ENCODE measurements at places on chromosomes 2 and 18. TPM values are rescaled to one million over a fixed set of nuclear protein-coding genes. Genes with fewer than 3 reads are reported as not detected.

DNA sequence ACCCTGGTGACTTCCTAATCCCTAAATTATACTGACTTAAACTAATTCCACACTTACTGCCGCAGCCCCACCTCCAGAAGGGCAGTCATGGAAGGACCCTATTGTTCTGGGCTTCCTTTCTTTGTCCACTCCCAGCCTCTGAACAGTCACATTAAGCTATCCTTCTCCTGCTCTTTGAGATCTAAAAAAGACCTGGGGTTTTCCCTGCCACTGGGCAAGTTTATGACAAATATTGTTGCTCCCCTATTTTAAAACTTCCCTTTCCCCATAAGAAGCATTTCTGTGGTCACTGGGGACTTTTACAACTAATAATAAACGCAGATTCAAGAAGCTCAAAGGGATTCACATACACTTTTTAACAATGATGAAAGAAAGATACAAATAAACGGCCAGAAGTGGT is 47.2 kb upstream of the XPO1 start:
- no peak overlapping the region for H3K4me3 ChIP-seq
- no peaks in the 10 kb centered on the region for H3K4me1 ChIP-seq
- H3K27ac ChIP-seq: no peak overlapping the region
- H3K27me3 ChIP-seq: no peaks in the 10 kb centered on the region
- DNase-seq: no peak

C1GALT1C1L gene
- 0.42 TPM for total RNA-seq

- DNase-seq: no peak
- no peak overlapping the region for H3K4me3 ChIP-seq
- no peak overlapping the region for H3K27ac ChIP-seq
- H3K36me3 ChIP-seq: no peaks in the 10 kb centered on the region
- peaks cover 23% of the 10 kb centered on the region for H3K4me1 ChIP-seq
Observed at GRCh38 chr2:208360259-208361076, 46.1 kb upstream of the PTH2R start.

GRCh38 chr18:47407736-47408135 is 156.3 kb upstream of the SKOR2 start:
- no peak for DNase-seq
- no peak overlapping the region for H3K4me3 ChIP-seq

GRCh38 chr2:72883356-72883962 is 3.7 kb upstream of the SPR start:
- H3K36me3 ChIP-seq: no peaks in the 10 kb centered on the region
- H3K4me3 ChIP-seq: no peak overlapping the region
- no peak overlapping the region for H3K27ac ChIP-seq

DNA sequence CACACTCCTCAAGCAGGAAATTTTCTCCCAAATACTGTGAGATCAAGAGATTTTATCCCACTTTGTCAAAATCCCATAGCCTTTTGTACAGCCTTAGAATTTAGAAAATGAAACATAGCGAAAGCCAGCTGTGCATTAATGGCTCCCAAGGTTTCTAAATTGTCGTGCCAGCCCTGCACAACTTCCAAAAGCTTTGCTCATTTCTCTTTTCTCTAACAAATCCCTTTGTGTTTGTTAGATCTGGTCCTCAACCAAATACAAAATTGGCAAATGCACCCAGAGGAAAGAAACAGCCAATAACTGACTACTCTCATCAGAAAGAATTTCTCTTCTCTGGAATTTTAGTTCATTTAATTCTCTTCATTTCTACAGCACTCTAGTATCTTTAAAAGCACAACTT is 361.1 kb downstream of the INSIG2 start:
- no peak overlapping the region for H3K27ac ChIP-seq
- no peak for DNase-seq
- no peaks in the 10 kb centered on the region for H3K4me1 ChIP-seq

IL36G gene
- not detected for total RNA-seq

GRCh38 chr2:124308319-124309062 is 283.4 kb downstream of the CNTNAP5 start:
- no peak overlapping the region for H3K4me3 ChIP-seq
- H3K36me3 ChIP-seq: no peaks in the 10 kb centered on the region
- no peak overlapping the region for H3K27ac ChIP-seq
- H3K4me1 ChIP-seq: no peaks in the 10 kb centered on the region
- DNase-seq: no peak

VWC2L gene
- total RNA-seq: not detected

DNA sequence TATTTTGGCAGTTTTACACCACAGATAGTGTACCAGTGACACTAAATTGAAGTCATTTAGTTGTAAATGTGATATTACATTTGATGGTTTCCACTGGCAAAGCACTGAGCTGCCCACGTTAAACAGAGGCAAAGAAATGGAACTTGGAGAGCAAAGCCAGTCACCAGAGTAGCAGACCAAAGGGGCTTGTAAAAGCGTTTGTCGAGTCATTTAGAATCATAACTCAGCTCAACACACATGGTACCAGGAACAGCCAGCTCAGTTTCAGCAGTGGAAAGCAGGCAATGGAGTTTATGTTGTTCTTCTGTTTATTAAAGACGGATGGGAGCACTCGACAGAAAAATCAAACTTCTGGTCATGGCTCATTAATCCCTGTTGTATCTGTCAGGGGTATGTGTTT is 91.2 kb downstream of the POU3F3 start:
- H3K27ac ChIP-seq: no peak overlapping the region
- H3K4me3 ChIP-seq: no peak overlapping the region
- H3K27me3 ChIP-seq: no peaks in the 10 kb centered on the region
- DNase-seq: no peak
- no peaks in the 10 kb centered on the region for H3K4me1 ChIP-seq

THSD7B gene
- total RNA-seq: 11.8 TPM

GRCh38 chr2:190205657-190206056 is 114.0 kb downstream of the HIBCH start:
- H3K27me3 ChIP-seq: no peaks in the 10 kb centered on the region
- no peak overlapping the region for H3K27ac ChIP-seq
- H3K4me3 ChIP-seq: no peak overlapping the region
- DNase-seq: no peak
- peaks cover 5% of the 10 kb centered on the region for H3K4me1 ChIP-seq

DNA sequence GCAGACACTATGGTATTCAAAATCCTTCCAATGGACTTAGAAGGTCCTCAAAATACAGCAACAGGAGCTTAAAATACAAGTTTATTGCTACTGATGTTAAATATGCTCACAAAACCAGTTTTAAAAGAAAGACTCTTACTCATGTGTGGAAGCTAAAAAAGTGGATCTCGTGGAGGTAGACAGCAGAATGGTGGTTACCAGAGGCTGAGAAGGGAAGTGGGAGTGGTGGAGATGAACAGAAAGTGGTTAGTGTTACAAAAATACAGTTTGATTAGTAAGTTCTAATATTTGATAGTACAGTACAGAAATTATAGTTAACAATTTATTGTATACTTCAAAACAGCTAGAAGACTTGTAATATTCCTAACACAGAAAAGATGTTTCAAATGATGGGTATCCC is 12.1 kb downstream of the ADAM17 start:
- no peak overlapping the region for H3K4me3 ChIP-seq
- H3K27ac ChIP-seq: no peak overlapping the region
- no peak for DNase-seq
- no peaks in the 10 kb centered on the region for H3K36me3 ChIP-seq
- peaks cover 36% of the 10 kb centered on the region for H3K4me1 ChIP-seq
- H3K27me3 ChIP-seq: no peaks in the 10 kb centered on the region

- peaks cover 10% of the 10 kb centered on the region for H3K36me3 ChIP-seq
- H3K4me1 ChIP-seq: peaks cover 20% of the 10 kb centered on the region
- H3K4me3 ChIP-seq: no peak overlapping the region
- H3K27me3 ChIP-seq: no peaks in the 10 kb centered on the region
- no peak overlapping the region for H3K27ac ChIP-seq
Observed at GRCh38 chr2:160292225-160292624, 92.2 kb upstream of the ITGB6 start.

PRADC1 gene
- 23.0 TPM for total RNA-seq

HOXD4 gene
- 17.1 TPM for total RNA-seq

TRIM54 gene
- total RNA-seq: 0.78 TPM

SLC38A11 gene
- 1.5 TPM for total RNA-seq

DNA sequence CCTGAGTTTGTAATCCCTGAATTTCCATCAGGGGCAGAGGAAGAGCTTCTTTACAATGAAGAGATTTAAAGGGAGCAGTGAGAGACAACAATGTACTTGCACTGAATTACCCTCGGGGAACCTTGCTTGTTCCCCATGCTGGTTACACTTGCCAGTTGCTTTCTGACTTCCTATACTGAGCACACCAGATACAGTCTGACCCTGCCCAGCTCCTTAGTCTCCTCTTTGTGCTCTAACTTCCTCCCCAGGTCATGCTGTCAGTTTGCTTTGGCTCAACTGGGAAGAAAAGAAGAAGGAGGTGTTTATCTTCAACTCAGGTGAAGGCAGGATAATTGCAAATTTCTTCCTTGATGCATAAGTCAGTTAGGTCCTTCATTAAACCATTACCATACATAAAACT is 658.4 kb downstream of the NYAP2 start:
- no peaks in the 10 kb centered on the region for H3K27me3 ChIP-seq
- H3K4me1 ChIP-seq: no peaks in the 10 kb centered on the region
- no peak overlapping the region for H3K27ac ChIP-seq
- no peak overlapping the region for H3K4me3 ChIP-seq
- DNase-seq: no peak
- no peaks in the 10 kb centered on the region for H3K36me3 ChIP-seq

PROC gene
- not detected for total RNA-seq

DNA sequence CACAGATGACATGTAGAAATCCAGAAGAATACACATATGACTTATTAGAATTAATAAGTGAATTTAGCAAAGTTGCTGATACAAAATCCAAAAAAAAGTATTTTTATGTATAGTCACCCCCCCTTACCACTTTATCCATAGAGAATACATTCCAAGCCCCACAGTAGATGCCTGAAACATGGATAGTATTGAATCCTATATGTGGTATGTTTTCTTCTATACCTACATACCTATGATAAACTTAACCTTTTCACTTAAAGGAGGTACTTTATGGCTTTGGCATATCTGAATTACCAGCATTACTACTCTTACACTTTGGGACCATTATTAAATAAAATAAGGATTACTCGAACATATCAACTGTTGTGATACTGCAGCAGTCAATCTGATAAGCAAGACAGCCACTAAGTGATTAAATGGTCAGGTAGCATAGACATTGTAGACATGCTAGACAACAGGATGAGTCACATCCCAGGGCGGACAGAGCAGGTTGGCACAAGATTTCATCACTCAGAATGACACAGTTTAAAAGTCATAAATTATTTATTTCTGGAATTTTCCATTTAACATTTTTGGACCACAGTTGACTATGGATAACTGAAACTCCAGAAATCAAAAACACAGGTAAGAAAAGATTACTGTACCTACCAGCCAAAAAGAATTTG is 208.2 kb upstream of the CHAC2 start:
- no peaks in the 10 kb centered on the region for H3K4me1 ChIP-seq
- no peaks in the 10 kb centered on the region for H3K36me3 ChIP-seq
- no peak overlapping the region for H3K27ac ChIP-seq
- DNase-seq: no peak

MARCO gene
- 12.4 TPM for total RNA-seq

DNA sequence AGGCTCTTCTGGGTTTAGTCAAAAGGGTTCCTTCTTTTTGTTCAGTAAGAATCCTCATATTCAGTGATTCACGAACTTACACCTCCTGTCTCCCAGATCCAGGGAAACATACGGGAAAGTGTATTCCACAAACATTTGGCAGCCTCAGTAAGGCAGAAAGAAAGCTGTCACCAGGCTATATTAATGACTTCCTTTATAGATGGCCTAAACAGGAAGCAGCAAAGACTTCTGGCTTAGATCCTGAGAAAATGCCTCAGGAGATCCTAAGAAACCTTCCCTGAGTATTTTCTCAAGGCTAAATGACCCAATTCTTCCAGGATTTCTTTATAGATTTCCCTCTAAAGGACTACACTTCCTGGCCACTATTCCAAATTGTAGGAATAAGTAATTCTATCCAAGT is 1995.5 kb upstream of the CELF4 start:
- no peaks in the 10 kb centered on the region for H3K4me1 ChIP-seq
- no peak for DNase-seq
- H3K36me3 ChIP-seq: no peaks in the 10 kb centered on the region
- H3K27me3 ChIP-seq: no peaks in the 10 kb centered on the region
- H3K4me3 ChIP-seq: no peak overlapping the region

DNA sequence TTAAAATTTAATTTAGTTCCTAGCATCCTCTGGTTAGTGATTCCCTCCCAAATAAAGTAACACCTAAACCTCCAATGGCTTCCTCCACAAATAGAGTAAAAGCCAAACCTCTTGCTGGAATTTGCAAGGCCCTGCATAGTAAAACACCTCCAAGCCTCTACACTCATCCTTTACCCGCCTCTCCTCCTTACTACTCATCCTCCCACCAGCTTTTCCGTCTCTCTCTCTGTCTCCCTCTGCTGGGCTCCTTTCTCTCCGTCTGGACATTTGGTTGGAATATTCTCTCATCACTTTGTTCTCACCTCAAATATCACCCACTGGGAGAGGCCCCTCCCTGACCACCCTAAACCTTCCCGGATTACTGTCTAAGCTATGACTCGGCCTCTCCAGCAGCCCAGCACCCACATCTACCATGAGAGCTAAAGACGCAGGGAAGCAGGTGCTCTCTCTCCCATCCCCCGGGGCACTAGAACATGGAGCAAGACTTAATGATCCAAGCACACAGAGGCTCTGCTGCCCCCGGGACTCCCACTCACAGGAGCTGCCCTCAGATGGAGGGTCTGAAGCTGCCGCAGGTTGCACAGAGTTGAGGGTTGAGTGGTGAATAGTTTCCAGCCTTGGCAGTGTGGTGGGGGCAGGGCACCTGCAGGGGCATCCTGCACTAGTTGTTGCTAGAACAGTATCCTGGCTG is 167.2 kb downstream of the FBXO15 start:
- no peaks in the 10 kb centered on the region for H3K36me3 ChIP-seq
- DNase-seq: no peak
- H3K4me3 ChIP-seq: no peak overlapping the region

GRCh38 chr2:124320051-124320688 is 295.1 kb downstream of the CNTNAP5 start:
- no peaks in the 10 kb centered on the region for H3K36me3 ChIP-seq
- H3K4me3 ChIP-seq: no peak overlapping the region
- H3K27me3 ChIP-seq: no peaks in the 10 kb centered on the region
- no peak for DNase-seq
- H3K27ac ChIP-seq: no peak overlapping the region

DNA sequence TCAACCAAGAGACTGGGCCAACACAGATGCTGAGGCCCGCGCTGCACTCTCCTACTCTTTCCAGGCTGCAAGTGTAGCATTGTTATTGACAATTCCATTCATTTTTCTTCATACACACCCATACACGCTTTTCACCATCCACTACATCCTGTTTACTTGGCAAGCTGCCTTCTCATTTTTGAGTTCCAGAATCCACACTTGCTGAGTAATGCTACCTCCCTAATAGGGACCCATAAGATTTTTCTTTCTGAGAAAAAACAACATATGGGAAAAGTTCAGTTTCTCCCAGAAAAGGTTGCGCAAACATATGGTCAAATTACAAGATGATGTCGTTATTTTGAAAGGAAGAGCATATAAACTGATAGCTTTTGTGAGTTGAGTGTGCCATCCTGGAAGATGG is 3.3 kb upstream of the NETO1 start:
- peaks cover 25% of the 10 kb centered on the region for H3K27me3 ChIP-seq
- H3K27ac ChIP-seq: no peak overlapping the region
- no peak for DNase-seq
- no peaks in the 10 kb centered on the region for H3K36me3 ChIP-seq
- H3K4me1 ChIP-seq: no peaks in the 10 kb centered on the region

GALNT3 gene
- total RNA-seq: 1.0 TPM

All from tibial nerve (tissue), 4 donors.